CD4-positive, alpha-beta T cell treated with Interleukin-4 for 4 hours (primary cell): ENCODE measurements at places on chromosomes 6 and 20.

GRCh38 chr6:112221561-112221960 lies 32.8 kb downstream of the LAMA4 start:
- no peak for DNase-seq

DNA sequence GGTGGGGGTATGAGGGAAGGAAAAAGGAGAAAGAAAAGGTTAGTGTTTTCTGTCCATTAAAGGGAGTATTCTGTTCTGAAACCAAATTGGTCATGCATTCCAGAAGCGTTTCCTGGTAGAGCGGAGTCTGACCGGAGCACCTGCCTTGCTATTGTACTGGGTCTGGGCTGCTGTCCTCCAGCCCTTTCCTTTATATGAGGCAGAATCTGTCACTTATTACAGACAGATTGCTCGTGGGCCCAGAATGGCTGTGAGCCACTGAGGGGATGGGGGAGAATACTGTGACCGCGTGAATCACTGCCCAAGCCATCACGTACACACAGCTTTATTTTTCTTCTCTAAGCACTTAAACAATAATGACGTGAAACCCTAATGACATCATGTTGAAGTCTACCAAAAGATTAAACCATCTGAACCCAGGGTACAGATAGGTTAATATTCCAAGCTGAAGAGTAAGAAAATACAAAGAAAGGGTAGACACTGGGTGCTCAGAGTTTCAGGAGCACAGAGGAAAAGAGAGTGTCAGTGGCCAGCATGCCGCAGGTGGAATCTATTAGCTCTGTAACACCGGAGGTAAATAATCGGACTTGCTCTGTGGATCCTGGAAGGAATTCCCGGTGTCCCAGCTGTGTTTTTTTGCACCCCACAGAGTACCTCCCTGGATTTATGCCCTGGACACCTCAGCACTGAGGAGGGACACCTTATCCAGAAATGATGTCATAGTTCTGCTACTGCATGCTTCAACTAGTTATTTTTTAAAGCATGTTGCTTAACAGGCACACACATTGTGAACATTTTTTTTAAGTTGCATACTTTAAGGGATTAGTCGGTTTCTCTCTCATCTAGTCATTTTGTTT lies 573.3 kb downstream of the PKHD1 start:
- no peak for DNase-seq

GRCh38 chr20:58511364-58511763 lies 3.8 kb downstream of the APCDD1L start:
- no peak for DNase-seq

DNA sequence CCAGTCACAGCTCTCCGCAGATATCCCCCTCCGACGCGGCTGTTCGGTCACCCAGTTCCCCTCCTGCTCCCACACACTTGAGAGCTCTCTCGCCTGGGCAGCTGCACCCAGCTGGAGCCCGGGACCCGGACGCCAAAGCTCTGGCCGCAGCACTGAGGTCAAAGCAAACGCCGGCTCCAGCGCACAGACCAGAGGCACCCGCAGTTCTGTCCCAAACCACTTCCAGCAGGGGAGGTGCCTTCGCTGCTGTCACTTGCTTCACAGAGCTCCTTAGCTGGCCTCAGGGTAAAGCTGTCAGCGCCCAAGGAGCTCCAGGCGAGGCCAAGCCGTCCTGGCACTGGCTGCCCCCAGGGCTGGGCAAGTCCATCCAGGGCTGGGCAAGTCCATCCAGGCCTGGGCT lies 27.9 kb downstream of the SLC2A4RG start:
- no peak for DNase-seq

DNA sequence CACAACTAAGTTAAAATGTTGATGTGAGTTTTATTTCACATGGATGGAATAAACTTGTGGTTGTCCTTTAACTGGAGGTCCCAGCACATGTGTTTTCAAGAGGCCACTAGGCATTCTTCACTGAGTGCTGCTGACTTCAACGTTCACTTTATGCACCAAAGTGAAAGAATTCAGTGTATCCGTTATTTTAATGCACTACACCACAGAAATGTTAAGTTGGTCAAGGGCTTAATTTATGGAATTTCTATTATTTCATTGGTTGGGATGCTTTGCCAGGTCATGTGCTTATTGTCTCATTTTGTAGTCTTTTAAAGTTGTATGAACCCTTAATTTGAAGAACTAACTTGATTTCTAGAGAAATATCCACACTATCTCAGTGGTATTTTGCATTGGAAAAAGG lies 106.4 kb downstream of the PPP1R14C start:
- DNase-seq: no peak

DNA sequence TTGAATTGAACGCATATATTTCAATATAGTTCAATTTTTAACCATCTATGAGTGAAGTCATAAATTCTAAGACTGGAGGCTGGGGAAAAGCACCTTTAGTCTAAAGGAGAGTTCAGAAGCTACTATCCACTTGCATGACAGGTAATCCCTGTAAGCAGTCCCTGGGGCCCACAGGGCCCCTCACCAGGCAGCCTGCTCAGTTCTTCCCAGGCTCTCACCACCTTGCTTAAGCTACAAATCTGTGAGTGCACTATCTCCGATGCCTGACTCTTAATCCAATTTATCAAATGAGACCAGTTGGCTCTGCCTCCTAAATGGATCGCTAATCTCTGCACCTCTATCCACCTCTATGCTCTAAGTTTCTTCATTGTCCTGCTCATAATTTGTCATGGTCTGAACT lies 413.8 kb downstream of the PTPRT start:
- DNase-seq: no peak

DNA sequence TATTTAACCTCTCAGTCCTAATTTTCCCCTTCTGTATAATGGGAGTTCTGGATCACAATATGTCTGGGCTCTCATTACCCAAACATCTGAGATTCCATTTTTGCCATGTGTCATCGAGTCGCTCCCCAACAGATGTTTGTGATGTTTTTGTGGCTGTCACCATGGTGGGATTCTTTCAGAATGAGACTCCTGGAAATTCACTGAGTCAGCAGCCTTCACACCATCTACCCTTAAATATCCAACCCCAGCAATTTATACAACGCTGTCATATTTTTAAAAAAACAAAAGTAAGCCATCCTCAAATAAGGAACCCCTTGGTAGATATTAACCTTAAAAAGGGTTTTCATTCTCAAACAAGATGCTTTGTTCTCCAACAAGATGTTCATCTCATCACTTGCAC lies 20.9 kb downstream of the NRSN1 start:
- no peak for DNase-seq

- DNase-seq: no peak
Observed at GRCh38 chr20:2162823-2163166, 61.2 kb downstream of the STK35 start.

- DNase-seq: no peak
Observed at GRCh38 chr20:53087037-53087777, 115.0 kb downstream of the TSHZ2 start.

DNA sequence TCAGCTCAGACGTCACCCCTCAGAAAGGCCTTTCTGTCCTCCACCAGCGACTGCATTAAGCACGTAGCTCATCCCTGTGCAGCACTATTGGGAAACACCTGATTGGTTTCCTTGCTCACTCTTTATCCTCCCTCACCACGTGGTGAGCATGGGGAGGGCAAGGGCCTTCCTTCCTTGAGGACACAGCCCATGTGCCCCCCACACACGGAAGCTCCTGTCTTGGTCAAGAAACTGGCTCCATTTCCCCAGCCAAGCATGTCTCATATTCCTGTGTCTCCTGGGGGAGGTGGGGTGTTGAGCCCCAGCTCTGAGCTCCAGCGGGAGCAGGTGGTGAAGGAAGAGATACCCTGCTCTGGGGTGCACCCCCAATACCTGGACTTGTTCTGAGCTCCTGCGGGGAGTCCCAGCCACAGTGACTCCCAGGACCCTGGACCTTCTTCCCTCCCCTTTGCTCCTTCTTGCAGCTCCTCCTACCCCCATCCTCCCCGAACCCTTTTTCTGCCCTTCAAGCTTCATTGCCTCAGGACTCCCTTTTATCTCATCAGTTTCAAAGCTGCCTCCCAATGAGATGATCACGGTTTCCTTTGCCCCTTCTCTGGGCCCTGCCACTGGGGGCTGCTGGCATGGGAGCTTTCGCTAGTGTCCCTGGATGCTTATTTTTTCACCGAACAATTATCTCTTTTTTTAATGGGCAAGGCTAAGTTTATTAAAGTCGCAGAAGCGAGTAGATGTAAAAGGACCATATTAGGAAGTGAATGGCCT lies 230.1 kb downstream of the TFAP2C start:
- no peak for DNase-seq

DNA sequence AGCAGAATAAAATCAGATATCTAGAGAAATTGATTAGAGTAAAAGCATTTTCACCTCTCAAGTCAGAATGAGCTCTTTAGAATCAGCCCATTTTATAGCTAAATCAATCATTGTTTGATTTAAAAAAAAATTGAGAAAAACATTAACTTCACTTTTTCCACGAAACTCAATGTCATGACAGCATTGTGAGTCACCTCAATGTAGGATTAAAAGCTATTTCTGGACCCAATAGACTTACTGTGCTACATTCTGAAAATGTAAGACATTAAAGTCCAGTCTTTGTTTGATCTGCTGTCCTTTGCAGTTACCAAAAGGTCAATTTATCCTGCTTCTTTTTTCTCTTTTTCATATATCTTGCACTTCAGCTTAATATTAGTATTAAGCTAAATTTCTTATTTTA lies 519.4 kb upstream of the ZNF337 start:
- no peak for DNase-seq

- no peak for DNase-seq
Observed at GRCh38 chr20:11902285-11902697, 15.4 kb upstream of the BTBD3 start.
